ENCODE measurements at places on chromosomes 12 and 14.

- DNase-seq: peak; percentile 84
These were observed 85.6 kb upstream of the DIO3 start for GRCh38 chr14:101475456-101476257.

DNA sequence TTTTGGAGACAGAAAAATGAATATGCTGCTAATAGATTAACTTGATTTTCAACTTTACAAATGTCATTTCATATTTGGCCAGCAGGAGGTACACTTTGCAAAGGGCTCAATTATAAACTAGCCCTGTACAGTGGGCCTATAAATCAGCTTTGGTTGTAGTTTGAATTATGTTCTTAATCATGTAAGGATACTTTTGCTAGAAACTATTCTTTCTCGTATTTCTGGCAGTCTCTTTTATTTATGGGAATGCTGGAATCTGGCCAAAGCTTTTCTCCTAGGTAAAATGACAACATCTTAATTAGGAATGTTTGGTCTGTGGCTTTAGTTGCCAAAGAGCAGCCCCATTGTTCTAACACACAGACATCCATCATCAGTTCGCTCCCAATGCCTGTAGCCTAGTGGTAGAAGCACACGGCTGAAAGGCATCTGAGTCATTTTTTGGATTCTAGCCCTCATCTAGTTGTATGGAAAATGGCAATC is 1322.3 kb upstream of the SEL1L start:
- no peak for DNase-seq

DNA sequence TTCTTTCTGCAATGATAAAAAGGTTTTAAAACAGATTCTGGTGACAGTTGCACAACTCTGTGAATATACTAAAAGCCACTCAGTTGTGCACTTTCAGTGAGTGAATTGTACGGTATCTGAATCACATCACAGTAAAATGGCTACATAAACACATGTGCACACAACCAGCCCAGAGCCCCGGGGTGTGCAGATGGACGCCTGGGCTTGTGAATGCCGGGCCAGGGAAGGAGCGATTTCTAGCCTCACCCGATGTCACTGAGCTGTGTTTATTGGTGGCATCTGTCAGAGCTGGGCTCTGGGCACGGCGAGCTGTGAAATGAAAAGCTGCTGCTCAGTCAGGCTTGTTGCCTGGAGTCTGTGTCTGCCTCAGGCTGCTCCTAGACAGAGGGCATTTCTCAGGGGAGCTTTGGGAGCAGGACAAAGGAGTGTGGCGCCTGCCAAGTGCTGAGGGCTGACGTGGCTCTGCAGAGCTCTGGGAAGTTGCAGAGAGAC is 25.9 kb downstream of the RHOF start:
- no peak for DNase-seq

DNA sequence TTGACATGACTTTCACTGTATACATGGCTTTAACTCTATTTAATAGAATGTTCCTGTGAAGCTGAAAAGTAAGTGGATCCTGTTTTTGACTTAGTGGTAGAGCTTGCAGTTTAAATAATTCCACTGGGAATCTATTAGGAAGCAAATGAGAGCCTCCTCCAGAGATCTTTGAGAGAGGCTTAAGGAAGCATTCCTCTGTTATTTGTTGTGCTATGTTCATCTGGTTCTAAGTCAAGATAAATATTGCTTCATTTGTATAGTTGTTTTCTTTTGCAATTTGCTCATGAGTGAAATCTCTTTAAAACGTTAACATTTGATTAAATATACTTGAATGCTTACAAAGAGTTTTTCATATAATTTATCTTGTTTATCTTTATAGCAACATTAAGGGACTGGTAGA is 70.4 kb downstream of the TMTC2 start:
- no peak for DNase-seq

- DNase-seq: no peak
These were observed 522.1 kb downstream of the TMEM132D start for GRCh38 chr12:129381715-129382114.

DNA sequence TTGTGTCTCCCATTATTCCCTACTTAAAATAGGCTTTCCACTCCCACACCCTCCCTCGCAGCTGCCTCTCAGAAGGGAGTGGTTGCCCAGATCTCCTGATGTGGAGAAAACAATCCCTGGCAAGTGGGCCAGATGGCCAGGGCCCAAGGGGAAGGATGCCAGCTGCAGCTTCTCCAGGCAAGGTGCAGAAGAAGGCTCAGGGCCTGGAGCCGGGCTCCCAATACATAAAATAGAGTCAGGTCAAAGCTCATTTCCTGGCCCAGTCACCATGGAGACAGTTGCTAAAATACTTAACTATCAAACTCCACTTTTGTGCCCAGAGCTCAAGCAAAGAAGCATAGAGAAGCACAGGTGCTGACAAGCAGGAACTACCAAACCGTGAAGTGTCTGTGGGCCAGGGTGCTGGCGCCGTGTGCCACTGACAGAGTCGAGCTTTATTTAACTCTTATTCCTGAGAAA is 45.7 kb upstream of the ITPR2 start:
- DNase-seq: no peak

DNA sequence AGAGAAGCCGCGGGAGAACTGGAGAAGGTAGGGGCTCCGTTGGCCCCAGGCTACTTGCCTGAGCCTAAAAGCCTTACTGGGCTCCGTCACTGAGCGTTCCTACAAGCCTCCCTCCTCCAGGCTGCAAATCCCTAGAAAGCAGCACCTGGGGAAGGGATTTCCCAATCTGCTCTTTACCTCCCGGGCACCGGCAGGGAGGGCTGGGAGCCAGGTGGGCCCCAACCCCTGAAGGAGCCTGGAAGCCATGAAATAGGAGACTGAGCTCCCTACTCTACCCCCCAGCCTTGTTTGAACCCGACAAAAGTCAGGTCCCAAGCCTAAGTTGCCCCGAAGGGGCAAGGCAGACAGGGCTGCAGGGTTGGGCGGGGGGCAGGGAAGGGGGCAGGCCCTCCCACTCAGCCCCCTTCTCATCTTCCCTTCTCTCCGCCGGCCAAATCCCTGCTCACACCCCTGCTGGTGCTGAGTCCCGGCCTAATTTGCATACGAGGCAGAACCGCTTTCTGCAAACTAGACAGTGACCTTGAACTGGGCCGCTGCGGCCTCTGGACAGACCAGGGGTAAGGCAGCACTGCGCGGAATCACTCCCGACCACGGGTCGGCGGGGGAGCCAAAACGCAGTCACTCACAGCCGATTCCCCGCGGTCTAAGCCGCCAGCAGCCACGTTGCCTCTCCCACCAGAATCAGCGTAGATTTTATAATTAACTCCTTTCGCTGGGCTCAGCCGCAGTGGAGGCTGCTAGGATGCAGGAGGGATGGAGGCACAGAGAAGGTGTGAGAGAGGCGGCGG is 3.7 kb upstream of the HOXC12 start:
- DNase-seq: no peak

DNA sequence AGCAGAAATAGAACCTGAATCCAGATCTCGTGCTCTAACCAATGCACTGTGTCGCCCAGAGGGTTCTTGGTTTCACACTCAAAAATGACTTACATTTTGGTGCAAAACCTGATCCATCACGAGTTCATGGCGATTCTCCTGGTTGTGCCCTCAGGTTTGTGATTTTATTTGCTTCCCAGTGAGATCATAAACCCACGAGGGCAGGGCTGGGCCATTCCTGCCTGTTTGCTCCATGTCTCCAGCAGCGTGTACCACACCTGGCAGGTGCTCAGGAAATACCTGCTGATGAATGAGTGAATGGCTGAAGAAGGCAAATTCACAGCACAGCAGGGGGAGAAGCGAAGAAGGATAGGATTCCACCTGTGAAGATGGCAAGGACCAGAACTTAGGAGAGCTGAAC is 9.4 kb downstream of the ACACB start:
- no peak for DNase-seq

- no peak for DNase-seq
These were observed 37.5 kb upstream of the CORO1C start for GRCh38 chr12:108768591-108769500.

GRCh38 chr14:100383727-100384158 is 60.6 kb downstream of the SLC25A47 start:
- no peak for DNase-seq

GRCh38 chr14:105581551-105582341 is 55.4 kb downstream of the TMEM121 start:
- peak; percentile 83 for DNase-seq

- no peak for DNase-seq
These were observed 36.7 kb downstream of the PRICKLE1 start for GRCh38 chr12:42552822-42553221.

GRCh38 chr12:127162902-127163301 is 1104.1 kb upstream of the TMEM132C start:
- peak; percentile 49 for DNase-seq

GRCh38 chr12:111685322-111685810 is 390 bp downstream of the BRAP start:
- no peak for DNase-seq

DNA sequence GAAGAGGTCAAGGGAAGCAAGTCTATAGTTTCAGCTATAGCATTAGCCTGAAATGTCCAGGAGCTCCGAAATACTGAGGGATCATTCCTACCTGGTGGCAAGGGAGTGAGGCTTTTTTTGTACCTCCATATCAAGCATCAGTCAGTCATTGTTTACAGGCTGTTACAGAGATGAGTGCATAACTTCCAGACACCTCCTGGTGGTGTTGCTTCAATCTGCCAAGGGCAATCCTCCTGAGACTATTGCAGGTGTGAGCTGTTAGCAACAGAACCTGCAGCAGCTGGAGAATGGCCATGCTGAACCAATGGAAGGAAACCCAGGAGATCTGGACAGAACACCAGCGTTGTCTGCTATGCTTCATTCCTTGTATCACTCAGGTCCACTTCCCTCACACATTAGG is 80.0 kb upstream of the SLC8A3 start:
- DNase-seq: no peak

DNA sequence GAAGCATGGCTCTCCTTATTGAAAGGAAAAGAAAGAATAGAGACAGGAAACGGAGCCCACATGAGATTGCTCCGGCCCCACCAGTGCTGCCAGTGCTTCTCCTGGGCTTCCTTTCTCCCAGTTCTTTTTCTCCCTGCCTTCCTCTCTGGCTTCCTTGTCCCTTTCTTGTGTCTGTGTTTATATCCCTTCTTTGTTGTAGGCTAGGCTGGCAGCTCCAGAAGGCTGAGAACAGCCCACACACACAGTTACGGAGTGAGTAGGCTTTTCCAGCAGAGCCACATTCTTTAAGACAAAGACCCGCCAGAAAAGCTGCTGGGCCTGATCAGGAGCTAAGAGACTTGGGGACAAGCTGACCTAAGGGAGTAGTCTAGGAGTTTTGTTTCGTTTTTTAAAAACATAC is 13.0 kb downstream of the CIPC start:
- no peak for DNase-seq

GRCh38 chr12:32569259-32569658 is 109.8 kb upstream of the DNM1L start:
- no peak for DNase-seq

DNA sequence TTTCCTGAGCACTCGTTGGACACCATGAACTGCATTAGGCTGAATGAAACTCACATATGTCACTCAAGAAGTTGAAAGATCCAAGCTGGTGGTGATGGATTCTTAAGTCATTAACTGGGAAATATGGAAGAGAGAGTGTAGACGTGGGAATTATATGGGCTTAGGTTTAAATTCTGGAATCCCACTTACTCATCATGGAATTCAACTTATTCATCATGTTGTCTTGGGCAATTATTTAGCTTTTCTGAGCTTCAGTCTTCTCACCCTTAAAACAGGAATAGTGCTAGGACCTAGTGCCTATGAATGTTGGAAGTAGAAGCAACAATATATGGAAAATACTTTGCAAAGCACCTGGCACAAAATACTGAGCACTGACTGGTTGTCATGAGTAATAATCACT is 292.4 kb upstream of the TBX3 start:
- DNase-seq: no peak

DNA sequence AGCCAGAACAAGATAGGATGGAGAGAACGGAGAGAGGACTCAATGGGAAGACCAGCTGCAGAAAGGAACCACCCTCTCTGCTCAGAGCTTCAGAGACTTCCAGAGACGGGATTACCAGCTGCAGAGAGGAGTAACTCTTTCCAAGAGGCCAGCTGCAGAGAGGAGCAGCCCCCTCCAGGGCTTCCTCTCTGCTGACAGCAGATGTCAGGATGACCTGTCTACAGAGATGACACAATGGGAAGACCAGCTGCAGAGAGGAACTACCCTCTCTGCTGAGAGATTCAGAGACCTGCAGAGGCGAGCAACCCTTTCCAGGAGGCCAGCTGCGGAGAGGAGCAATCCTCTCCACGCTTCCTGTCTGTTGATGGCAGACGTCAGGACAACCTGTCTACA is 61.8 kb downstream of the KLRG1 start:
- DNase-seq: no peak

- no peak for DNase-seq
These were observed 4.5 kb downstream of the HVCN1 start for GRCh38 chr12:110684312-110684836.

GRCh38 chr14:90118027-90118426 is 56.2 kb downstream of the KCNK13 start:
- no peak for DNase-seq

GRCh38 chr14:58332561-58332960 is 34.2 kb downstream of the ARID4A start:
- no peak for DNase-seq

DNA sequence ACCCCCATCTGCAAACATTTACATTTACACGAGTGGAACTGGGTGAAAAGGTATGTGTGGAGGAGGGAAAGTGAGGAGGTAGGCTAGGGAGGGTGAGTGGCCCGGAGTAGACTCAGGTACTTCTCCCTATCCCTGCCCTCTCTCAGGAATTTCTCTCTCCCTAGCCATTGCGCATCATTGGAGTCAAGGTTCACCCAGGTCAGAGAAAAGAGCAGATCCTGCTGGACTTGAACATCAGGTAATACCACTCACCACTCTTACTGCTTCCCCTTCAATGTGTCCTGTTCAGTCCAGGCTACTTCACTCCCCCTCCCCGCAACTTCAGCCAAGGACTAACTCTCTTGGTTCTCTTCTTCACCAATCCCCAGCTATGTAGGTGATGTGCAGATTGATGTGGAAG is 2.8 kb downstream of the ESYT1 start:
- DNase-seq: no peak

- DNase-seq: peak; percentile 91
These were observed 2.8 kb downstream of the TNS2 start for GRCh38 chr12:53052419-53053217.

DNA sequence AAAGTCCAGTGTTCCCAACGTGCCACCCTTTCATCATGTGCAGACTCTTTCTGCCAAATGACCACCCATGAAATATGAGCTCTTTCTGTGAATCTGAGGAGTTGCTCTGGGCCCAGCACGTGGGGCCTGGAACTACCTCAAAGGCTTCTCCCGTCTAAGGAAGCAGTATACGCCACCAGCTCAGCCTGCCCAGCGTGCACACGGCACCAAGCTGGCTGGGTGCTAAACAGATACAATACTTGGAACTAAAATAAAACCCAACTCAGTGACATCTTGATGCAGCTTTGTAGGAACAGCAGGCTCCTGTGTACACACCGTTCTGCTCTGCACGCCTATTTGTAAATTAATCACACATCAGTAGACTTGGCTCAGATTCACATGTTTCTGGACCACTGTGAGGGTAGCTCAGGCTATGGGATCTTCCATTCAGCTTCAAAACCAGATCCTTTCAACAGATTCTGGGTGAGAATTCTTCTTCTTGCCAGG is 74.8 kb downstream of the ARL6IP4 start:
- DNase-seq: no peak

GRCh38 chr14:91018481-91018880 is 42.0 kb downstream of the RPS6KA5 start:
- no peak for DNase-seq

- DNase-seq: peak; percentile 62
These were observed 158.0 kb downstream of the KCNK10 start for GRCh38 chr14:88164906-88165534.

GRCh38 chr14:31294746-31295405 is 87.3 kb upstream of the HECTD1 start:
- no peak for DNase-seq

- DNase-seq: no peak
These were observed 1.2 kb downstream of the CDKL1 start for GRCh38 chr14:50395448-50395847.
